ENCODE measurements at places on chromosomes 3 and 15. TPM values are rescaled to one million over a fixed set of nuclear protein-coding genes. Genes with fewer than 3 reads are reported as not detected.

STXBP5L gene
- under 0.01 TPM for total RNA-seq

CCR8 gene
- not detected for total RNA-seq

NME9 gene
- total RNA-seq = not detected

PXYLP1 gene
- 3.3 TPM for total RNA-seq

SIDT1 gene
- total RNA-seq = 0.28 TPM

TTC23 gene
- total RNA-seq = 17.8 TPM

TMEM45A gene
- 74.8 TPM for total RNA-seq

POPDC2 gene
- total RNA-seq = 0.56 TPM

SKOR1 gene
- total RNA-seq = under 0.01 TPM

CKMT1A gene
- not detected for total RNA-seq

RAD51 gene
- 1.1 TPM for total RNA-seq

ACTRT3 gene
- total RNA-seq = 3.1 TPM

MUSTN1 gene
- 0.56 TPM for total RNA-seq

HDDC3 gene
- 21.5 TPM for total RNA-seq

HHLA2 gene
- under 0.01 TPM for total RNA-seq

CP gene
- 5.1 TPM for total RNA-seq

SHC4 gene
- 6.5 TPM for total RNA-seq

FOXL2NB gene
- under 0.01 TPM for total RNA-seq

PDZRN3 gene
- total RNA-seq = 32.7 TPM

PDE8A gene
- total RNA-seq = 57.8 TPM

PIF1 gene
- 6.8 TPM for total RNA-seq

SEMA6D gene
- total RNA-seq = 9.9 TPM

RGMA gene
- 0.19 TPM for total RNA-seq

ARPP21 gene
- total RNA-seq = 6.5 TPM

IL17RB gene
- under 0.01 TPM for total RNA-seq

CLDN18 gene
- not detected for total RNA-seq

GOLGA6L10 gene
- 0.19 TPM for total RNA-seq

EPHA6 gene
- not detected for total RNA-seq

CDC25A gene
- total RNA-seq = 25.7 TPM

CASR gene
- total RNA-seq = not detected

CMTM6 gene
- 164 TPM for total RNA-seq

CMTM8 gene
- total RNA-seq = 0.38 TPM

CCDC54 gene
- total RNA-seq = not detected

CLDN16 gene
- 0.38 TPM for total RNA-seq

TGM4 gene
- total RNA-seq = not detected

CPLX3 gene
- total RNA-seq = not detected

NR2C2 gene
- 13.4 TPM for total RNA-seq

ASB14 gene
- not detected for total RNA-seq

ARHGEF26 gene
- total RNA-seq = 1.1 TPM

MAP3K13 gene
- total RNA-seq = 23.0 TPM

SNX33 gene
- total RNA-seq = 15.3 TPM

IFT57 gene
- total RNA-seq = 44.3 TPM

SKIL gene
- total RNA-seq = 76.5 TPM

EXOG gene
- total RNA-seq = 5.6 TPM

ANKDD1A gene
- 0.38 TPM for total RNA-seq

LIPH gene
- 2.3 TPM for total RNA-seq

C3orf85 gene
- not detected for total RNA-seq

CBLB gene
- 26.5 TPM for total RNA-seq

RFT1 gene
- total RNA-seq = 9.0 TPM

ARHGEF3 gene
- 14.4 TPM for total RNA-seq

MYO5A gene
- total RNA-seq = 50.2 TPM

CHDH gene
- total RNA-seq = under 0.01 TPM
